ENCODE measurements at places on chromosomes 5 and 9. TPM values are rescaled to one million over a fixed set of nuclear protein-coding genes. Genes with fewer than 3 reads are reported as not detected.

DNA sequence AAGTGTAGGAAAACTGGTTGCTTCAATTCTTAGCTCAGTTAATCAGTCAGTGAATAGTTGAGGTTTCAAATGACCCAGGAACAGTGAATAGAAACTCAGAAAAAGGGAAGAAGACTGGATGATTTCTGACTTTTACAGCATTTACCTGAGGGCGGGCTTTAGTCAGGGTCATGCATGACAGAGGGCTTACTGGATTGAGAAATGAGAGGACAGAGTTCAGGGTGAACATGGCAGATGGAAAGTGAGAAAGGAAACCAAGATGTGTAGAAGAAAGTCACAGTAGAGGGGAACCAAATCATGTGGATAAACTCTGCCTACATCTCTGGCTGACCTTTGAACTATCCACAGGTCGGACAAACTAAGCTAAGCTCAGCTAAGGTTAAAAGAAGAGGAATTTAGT lies 596.0 kb downstream of the SEMA5A start:
- no peak for DNase-seq
- no peaks in the 10 kb centered on the region for H3K4me1 ChIP-seq
- H3K27me3 ChIP-seq = no peaks in the 10 kb centered on the region
- H3K36me3 ChIP-seq = no peaks in the 10 kb centered on the region
- H3K4me3 ChIP-seq = no peak overlapping the region
- H3K27ac ChIP-seq = no peak overlapping the region

- H3K4me3 ChIP-seq = no peak overlapping the region
- peak overlapping the region; percentile 8 for H3K27ac ChIP-seq
- H3K27me3 ChIP-seq = no peaks in the 10 kb centered on the region
- peaks cover 16% of the 10 kb centered on the region for H3K4me1 ChIP-seq
- DNase-seq = no peak
Observed at GRCh38 chr9:21543187-21543586, 61.1 kb upstream of the IFNE start.

GRCh38 chr5:10338686-10339057 lies 14.8 kb upstream of the MARCHF6 start:
- H3K27ac ChIP-seq = no peak overlapping the region
- no peak for DNase-seq
- H3K36me3 ChIP-seq = no peaks in the 10 kb centered on the region
- H3K27me3 ChIP-seq = no peaks in the 10 kb centered on the region

DNA sequence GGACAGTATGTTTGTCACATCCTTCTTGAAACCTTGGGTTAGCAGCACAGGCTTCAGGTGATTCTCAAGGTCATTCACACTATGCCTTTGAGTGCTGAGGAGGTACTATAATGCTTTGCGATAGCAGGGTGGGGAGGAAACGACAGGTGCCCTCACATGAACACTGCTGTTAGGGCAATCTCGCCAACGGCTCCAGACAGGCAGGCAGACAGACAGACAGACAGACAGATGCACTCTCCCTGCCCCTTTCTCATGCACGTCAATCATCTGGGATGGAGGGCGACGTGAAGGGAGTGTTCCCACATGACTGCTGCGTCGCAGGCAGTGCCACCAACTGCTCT lies 82.9 kb downstream of the RAPGEF1 start:
- H3K4me3 ChIP-seq = no peak overlapping the region
- no peaks in the 10 kb centered on the region for H3K36me3 ChIP-seq
- H3K27ac ChIP-seq = no peak overlapping the region
- H3K27me3 ChIP-seq = no peaks in the 10 kb centered on the region
- DNase-seq = no peak

DNA sequence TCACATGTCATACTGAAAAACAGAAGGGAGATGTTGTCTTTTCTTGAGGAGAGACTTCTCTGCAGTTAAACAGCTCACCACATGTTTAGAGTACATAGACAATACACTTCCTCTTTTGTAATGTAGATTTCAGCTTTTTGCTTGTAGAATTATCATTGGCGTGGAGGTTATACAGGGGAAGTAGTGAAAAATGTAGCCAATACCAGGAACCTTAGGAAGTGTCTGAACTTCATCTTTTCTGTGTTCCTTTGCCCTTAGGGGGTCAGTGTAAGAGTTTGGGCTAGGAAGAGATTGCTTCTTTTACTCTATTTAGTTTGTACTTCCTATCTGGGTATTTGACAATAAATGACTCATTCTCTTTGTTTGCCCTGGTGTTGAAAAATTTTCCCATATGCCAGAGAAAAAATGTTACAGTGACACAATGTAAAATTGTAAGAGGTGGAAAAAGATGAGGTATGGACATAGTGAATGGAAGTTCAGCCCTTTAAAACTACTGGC lies 21.0 kb upstream of the CDKN2B start:
- no peaks in the 10 kb centered on the region for H3K36me3 ChIP-seq
- DNase-seq = peak; percentile 74
- peaks cover 32% of the 10 kb centered on the region for H3K4me1 ChIP-seq
- H3K27ac ChIP-seq = peak overlapping the region; percentile 84
- peak overlapping the region; percentile 18 for H3K4me3 ChIP-seq

- H3K36me3 ChIP-seq = no peaks in the 10 kb centered on the region
- H3K4me1 ChIP-seq = no peaks in the 10 kb centered on the region
- H3K27ac ChIP-seq = no peak overlapping the region
- no peak overlapping the region for H3K4me3 ChIP-seq
- H3K27me3 ChIP-seq = no peaks in the 10 kb centered on the region
Observed at GRCh38 chr5:33800241-33800950, 91.4 kb downstream of the ADAMTS12 start.

GRCh38 chr9:112786829-112787520 lies 36.4 kb downstream of the SNX30 start:
- no peaks in the 10 kb centered on the region for H3K27me3 ChIP-seq
- H3K4me1 ChIP-seq = no peaks in the 10 kb centered on the region
- no peak overlapping the region for H3K27ac ChIP-seq
- H3K4me3 ChIP-seq = no peak overlapping the region
- H3K36me3 ChIP-seq = no peaks in the 10 kb centered on the region
- peak; percentile 14 for DNase-seq

- no peaks in the 10 kb centered on the region for H3K27me3 ChIP-seq
- H3K4me1 ChIP-seq = no peaks in the 10 kb centered on the region
- DNase-seq = no peak
- no peak overlapping the region for H3K27ac ChIP-seq
- no peak overlapping the region for H3K4me3 ChIP-seq
Observed at GRCh38 chr5:157278319-157279037, 12.6 kb downstream of the CYFIP2 start.

GRCh38 chr9:98879094-98879962 lies 64.4 kb upstream of the COL15A1 start:
- no peak overlapping the region for H3K27ac ChIP-seq
- DNase-seq = no peak
- H3K36me3 ChIP-seq = no peaks in the 10 kb centered on the region

The ADGRD2 gene
- total RNA-seq = not detected

The MYOT gene
- not detected for total RNA-seq

- no peak overlapping the region for H3K4me3 ChIP-seq
- H3K4me1 ChIP-seq = peaks cover 43% of the 10 kb centered on the region
- no peaks in the 10 kb centered on the region for H3K27me3 ChIP-seq
- H3K27ac ChIP-seq = no peak overlapping the region
Observed at GRCh38 chr9:35903049-35903448, 3.0 kb upstream of the HRCT1 start.

The HTR4 gene
- not detected for total RNA-seq

The CCNO gene
- 5.3 TPM for total RNA-seq
